CD4-positive, alpha-beta T cell (primary cell): ENCODE measurements at places on chromosomes 3 and 15. TPM values are rescaled to one million over a fixed set of nuclear protein-coding genes. Genes with fewer than 3 reads are reported as not detected.

LRRIQ4 gene
- not detected for total RNA-seq

MITF gene
- total RNA-seq, result not detected

GRCh38 chr15:44183363-44183762 lies 11.7 kb downstream of the FRMD5 start:
- H3K36me3 ChIP-seq, result no peaks in the 10 kb centered on the region
- peaks cover 8% of the 10 kb centered on the region for H3K27me3 ChIP-seq
- no peak for DNase-seq
- no peak overlapping the region for H3K4me3 ChIP-seq
- H3K27ac ChIP-seq, result no peak overlapping the region
- H3K4me1 ChIP-seq, result no peaks in the 10 kb centered on the region

DNA sequence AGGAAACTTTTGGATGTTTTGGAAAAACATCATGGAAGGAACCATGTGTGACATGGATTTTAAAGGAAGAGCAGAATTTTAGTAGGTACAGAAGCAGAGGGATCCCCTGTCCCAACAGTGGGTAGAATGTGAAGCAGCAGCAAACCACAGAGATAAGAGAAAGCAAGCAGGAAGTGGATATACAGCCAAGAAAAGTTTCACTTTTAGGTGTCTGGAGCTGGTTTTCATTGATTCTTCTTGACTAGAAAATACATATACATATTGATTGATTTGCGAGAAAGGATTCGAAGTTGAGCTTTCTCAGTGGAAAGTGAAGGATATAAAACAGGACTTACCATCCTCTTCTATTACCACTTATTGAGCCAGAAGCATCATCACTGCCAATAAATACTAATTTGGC lies 133.5 kb downstream of the KCNMB2 start:
- no peak overlapping the region for H3K27ac ChIP-seq
- no peak for DNase-seq
- H3K36me3 ChIP-seq, result no peaks in the 10 kb centered on the region
- no peak overlapping the region for H3K4me3 ChIP-seq

- no peaks in the 10 kb centered on the region for H3K36me3 ChIP-seq
- no peaks in the 10 kb centered on the region for H3K4me1 ChIP-seq
- no peak overlapping the region for H3K4me3 ChIP-seq
- no peak for DNase-seq
- H3K27me3 ChIP-seq, result peaks cover 5% of the 10 kb centered on the region
These were observed 13.5 kb upstream of the FAM3D start for GRCh38 chr3:58679974-58680666.
